Activated CD8-positive, alpha-beta memory T cell treated with anti-CD3 and anti-CD28 coated beads, Interleukin-2, amount 10 ng/mL, durations not matched to agents 7 days and 5 days (primary cell): ENCODE measurements at places on chromosomes 1 and 21.

DNA sequence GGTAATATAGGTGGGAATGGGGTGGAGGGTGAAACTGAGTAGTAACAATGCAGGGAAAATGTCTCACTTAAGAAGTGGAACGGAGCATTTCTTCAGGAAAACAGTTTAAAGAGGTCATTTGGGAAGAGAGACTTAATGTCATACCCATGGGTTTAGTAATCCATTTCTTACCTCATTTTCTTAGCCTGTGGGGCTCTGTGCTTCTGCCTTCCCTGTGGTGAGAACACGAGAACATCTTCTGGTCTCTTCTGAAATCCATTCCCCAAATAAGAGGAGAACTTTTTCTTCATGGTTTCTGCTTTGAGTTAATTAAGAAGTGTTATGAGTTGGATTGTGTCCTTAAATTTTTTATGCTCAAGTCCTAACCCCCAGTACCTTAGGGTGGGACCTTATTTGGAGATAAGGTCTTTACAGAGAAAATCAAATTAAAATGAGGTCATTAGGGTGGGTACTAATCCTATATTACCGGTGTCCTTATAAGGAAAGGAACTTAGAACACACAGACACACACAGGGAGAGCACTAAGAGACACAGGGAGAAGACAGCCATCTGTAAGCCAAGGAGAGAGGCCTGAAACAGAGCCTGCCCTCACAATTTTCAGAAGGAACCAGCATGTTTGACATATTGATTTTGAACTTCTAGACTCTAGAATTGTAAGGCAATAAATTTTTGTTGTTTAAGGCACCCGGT lies 5.4 kb downstream of the CCDC190 start:
- no peak for DNase-seq

- no peak for DNase-seq
Observed at GRCh38 chr1:36136535-36136934, 11.5 kb upstream of the COL8A2 start.

DNA sequence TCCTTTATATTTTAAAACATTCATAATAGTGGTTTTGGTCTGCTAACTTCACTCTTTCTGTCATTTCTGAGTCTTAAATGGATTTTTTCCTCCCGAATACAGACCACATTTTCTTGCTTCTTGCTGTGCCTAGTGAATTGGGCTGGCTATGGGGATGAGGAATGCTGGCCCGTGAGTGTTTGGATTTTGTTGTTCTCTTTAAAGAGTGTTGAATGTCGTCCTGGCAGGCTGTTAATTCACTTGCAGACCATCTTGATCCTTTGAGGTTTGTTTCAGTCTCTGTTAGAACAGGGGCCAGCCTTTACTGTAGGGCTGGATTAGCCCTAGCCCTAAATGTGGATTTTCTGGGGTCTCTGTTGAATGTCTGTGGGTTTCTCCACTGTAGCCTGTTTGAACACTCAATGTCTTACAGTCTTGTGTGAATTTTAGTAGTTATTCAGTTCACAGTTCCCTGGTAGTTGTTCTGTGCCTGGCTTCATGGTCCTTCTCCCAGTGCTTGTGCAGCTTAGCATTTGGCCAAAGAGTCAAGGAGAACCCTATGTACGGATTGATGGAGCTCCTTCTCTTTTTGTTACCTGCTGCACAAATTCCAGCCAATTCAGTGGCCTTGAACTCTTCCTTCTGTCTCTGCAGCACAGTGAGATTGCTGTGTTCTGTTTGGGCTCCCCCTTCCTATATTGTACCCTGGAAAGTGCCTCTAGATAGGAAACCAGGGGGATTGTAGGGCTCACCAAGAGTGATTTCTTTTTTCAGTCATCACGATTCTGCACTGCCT lies 95.7 kb downstream of the DYRK1A start:
- no peak for DNase-seq

- no peak for DNase-seq
Observed at GRCh38 chr1:116577759-116578314, 7.0 kb upstream of the CD58 start.

- no peak for DNase-seq
Observed at GRCh38 chr1:9164532-9164900, 35.6 kb upstream of the GPR157 start.
